ENCODE measurements at places on chromosomes 2 and 18.

GRCh38 chr18:57437766-57438671 lies 2.8 kb downstream of the ONECUT2 start:
- peak; percentile 37 for DNase-seq

GRCh38 chr2:12060886-12061285 lies 314.5 kb downstream of the LPIN1 start:
- DNase-seq = no peak

- DNase-seq = no peak
These were observed 275.1 kb upstream of the STON1 start for GRCh38 chr2:48254839-48255238.

DNA sequence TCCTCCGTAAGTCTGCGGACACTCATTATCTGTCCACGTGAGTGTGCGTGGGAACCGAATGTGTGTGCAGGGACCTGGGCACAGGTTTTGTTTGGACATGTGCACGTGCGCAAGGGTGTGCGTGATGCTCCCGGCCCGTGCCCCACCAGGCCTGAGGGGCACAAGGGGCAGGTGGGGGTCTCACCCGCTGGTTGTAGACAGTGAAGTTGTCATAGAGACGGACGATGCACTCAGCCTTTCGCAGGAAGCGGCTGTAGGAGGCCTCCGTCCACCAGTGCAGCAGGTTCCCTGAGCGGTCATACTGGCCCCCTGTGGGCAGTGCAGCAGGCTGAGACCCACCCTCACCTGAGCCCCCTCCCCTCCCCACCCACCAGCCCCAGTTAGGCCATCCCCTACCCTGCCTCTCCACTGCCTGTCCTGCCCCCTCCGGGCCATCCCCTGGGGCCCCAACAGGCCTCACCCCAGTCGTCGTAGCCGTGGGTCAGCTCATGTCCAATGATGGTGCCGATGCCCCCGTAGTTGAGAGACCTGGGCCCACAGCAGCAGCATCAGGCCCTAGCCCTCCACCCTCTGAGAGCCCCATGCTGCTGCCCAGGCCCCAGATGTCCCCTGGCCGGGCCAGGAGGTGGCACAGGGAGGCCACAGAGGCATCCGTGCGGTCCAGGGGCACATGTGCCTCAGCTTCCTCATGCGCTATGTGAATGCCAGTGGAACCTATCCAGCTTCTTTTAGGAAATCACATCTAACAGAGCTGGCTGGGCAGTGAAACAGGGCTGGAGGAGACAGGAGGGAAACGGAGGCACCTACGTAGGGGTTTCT lies 6.1 kb downstream of the ECEL1 start:
- DNase-seq = no peak

GRCh38 chr2:120334068-120334467 lies 11.9 kb upstream of the INHBB start:
- no peak for DNase-seq

DNA sequence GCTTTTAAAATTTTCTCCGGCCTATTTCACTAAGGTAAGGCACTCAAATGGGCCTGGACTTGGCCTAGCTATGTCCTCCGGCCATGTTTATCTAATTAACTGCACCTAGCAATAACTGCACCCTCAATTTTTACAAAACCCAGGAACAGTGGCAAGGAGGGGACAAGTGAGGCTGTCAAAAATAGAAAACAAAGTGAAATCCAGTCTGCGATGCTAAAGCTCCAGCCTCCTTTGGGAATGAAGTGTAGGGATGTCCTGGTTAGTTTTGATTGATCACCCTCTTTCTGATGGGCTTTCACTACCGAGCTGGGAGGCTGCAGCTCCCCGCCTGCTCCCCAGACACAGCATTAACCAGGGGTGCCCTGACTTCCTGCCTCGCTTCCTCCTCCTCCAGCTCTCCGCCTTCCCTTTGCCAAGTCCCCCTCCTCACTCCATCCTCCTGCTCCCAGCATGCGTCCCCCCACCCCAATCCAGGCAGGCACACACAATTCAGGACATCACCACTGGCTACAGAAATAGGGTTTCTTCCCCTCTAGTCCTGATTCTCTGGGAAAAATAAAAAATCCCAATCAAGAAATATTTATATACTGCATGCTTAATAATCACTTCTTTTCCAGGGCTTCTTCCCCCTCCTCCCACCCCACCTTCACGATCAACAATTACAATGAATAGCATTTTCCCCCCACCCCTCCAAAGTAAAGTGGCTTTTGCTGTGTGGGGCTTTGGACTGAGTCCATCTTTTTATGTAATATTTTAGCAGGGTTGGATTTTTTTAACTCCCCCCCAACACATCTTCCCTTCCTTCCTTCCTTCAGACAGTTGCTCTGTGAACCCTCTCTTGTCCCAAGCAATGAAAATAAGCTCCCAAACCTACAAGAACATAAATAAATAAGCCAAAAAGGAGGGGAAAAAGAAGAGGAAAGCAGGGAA lies 3.3 kb upstream of the POU3F3 start:
- DNase-seq = no peak

DNA sequence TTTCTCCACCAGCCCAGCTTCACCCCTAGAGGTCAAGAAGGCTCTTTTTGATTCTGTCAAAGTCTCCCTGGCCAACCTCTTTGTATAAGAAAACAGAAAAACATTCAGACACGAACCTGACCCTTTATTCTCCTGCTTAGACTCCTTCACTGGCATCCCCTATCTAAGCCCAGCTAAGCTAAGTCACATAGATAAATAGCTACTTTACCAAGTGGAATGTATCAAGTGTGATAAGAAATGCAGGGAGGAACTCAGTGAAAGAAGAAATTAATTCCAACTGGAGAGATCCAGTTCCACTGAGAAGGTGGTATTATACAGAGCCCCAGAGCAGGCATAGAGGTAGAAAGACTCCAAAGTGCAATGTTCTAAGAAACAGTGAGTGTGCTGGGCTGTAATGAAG lies 489.5 kb downstream of the TNS1 start:
- no peak for DNase-seq

GRCh38 chr18:76435316-76435989 lies 59.6 kb downstream of the ZNF516 start:
- no peak for DNase-seq

GRCh38 chr2:228986961-228987360 lies 284.1 kb downstream of the PID1 start:
- DNase-seq = no peak

DNA sequence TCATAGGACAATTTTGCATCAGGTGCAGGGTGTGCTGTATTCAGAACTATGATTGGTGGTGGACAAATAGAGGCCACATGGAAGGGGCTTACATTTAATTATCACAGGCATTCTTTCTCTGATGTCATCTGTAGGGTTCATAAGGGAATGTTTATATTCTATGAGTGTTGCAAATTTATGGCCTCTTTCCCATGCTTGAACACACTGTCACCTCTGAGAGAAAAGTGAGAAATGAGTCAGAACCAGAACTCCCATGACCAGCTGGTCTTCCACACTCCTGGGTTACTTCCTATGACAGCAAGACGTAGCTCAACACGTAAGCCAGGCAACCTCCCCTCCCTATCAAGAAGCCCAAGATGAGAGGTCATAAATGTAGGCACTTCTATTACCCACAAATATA lies 310.8 kb downstream of the PIEZO2 start:
- no peak for DNase-seq

- no peak for DNase-seq
These were observed 42.4 kb downstream of the REEP1 start for GRCh38 chr2:86295066-86295465.

GRCh38 chr2:101692041-101692440 lies 5.5 kb upstream of the MAP4K4 start:
- DNase-seq = no peak

- DNase-seq = no peak
These were observed 458.3 kb upstream of the SYT4 start for GRCh38 chr18:43735570-43735969.

GRCh38 chr2:207138627-207139297 lies 27.0 kb downstream of the KLF7 start:
- no peak for DNase-seq

GRCh38 chr2:8300905-8301304 lies 381.0 kb upstream of the ID2 start:
- DNase-seq = no peak

DNA sequence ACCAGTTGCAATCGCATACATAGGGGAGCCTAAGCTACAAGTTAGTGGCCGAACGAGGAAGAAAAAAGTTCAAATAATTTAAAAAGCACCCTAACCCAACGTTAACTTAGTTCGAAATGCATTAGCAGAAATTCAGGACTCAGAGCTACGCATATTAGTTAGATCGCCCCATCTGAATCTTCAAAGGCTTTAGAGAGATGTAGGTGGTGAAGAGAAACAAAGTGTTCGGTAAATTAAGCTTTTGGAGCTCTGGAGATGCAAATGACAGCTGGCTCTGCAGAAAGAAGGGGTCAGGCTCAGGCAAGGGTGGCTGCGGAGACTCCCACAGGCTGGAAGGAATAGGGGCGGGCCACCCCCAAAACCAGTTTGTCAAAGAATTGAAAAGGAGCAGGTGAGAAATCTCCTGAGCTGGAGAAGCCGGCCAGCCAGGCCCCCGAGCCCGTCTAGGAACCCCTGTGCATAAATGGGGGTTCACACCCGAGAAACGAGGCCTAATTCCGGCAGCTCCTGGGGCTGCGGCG lies 621 bp downstream of the TXNL1 start:
- no peak for DNase-seq

DNA sequence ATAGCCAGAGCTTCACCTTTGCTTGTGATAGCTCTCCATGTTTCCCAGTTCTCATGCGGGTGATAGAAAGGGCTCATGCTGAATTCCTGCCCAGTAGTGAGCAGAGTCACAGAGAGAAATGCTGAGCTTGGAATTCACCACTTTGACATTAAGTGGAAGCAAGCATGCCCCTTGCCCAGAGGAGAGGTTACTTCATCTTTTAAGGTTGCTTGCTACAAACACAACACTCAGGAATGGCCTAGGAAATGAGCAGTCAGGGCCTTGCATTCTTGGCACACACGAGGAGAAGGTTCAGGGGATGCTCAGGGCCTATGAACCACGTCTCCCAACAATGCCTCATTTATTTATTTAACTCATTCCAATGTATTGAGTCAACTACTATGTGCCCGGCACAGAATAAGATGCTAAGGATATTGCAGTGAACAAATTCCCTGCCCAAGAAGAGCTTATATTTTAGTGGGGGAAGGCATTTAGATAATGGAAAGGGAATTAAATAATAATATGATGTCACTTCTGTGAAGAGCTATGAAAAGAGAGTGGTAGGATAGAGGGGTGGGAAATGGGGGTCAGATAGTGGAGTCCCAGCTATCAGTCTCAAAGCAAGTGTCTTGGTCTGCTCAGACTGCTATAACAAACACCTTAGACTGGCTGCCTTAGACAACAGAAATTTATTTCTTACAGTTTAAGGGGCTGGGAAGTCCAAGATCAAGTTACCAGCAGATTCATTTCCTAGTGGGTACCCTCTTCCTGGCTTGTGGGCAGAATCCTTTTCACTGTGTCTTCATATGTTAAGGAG lies 42.1 kb downstream of the DDX18 start:
- peak; percentile 95 for DNase-seq
